Activated CD4-positive, alpha-beta memory T cell treated with anti-CD3 and anti-CD28 coated beads for 36 hours (primary cell): ENCODE measurements at places on chromosomes 7 and 10. TPM values are rescaled to one million over a fixed set of nuclear protein-coding genes. Genes with fewer than 3 reads are reported as not detected.

DNA sequence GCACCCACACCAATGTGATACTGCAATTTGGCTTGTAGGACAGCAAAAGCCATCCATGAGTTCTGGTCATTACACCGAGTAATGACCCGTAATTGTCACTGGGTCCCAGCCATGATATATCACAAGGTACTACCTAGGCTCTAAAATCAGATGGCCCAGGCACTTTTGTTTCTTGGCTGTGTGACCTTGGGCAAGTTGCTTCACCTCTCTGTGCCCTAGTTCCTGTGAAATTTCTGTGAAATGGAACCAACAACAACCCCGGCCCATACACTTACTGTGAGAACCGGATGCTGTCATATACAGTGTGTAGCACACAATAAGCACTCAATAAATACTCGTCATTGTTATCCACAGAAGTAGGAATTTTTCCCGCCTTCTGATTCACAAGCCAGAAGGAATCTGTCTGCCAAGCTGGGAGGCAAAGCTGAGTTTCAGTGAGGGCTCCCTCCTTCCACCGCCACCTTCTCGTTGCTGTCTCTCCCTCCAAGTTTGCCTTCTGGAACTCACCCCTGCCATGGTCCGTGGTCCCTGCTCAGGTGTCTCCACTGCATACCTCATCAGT lies 6.4 kb upstream of the CYTH3 start:
- no peak overlapping the region for H3K4me3 ChIP-seq
- no peak overlapping the region for H3K27ac ChIP-seq
- no peaks in the 10 kb centered on the region for H3K4me1 ChIP-seq
- no peak for DNase-seq
- no peaks in the 10 kb centered on the region for H3K27me3 ChIP-seq

GRCh38 chr7:117858712-117859111 lies 14.5 kb downstream of the CTTNBP2 start:
- no peaks in the 10 kb centered on the region for H3K4me1 ChIP-seq
- no peak for DNase-seq
- H3K27me3 ChIP-seq = peaks cover 5% of the 10 kb centered on the region
- no peak overlapping the region for H3K4me3 ChIP-seq
- H3K36me3 ChIP-seq = no peaks in the 10 kb centered on the region

GRCh38 chr10:131588704-131589220 lies 277.2 kb upstream of the TCERG1L start:
- H3K4me1 ChIP-seq = no peaks in the 10 kb centered on the region
- no peaks in the 10 kb centered on the region for H3K36me3 ChIP-seq
- peaks cover 4% of the 10 kb centered on the region for H3K27me3 ChIP-seq
- no peak for DNase-seq

DNA sequence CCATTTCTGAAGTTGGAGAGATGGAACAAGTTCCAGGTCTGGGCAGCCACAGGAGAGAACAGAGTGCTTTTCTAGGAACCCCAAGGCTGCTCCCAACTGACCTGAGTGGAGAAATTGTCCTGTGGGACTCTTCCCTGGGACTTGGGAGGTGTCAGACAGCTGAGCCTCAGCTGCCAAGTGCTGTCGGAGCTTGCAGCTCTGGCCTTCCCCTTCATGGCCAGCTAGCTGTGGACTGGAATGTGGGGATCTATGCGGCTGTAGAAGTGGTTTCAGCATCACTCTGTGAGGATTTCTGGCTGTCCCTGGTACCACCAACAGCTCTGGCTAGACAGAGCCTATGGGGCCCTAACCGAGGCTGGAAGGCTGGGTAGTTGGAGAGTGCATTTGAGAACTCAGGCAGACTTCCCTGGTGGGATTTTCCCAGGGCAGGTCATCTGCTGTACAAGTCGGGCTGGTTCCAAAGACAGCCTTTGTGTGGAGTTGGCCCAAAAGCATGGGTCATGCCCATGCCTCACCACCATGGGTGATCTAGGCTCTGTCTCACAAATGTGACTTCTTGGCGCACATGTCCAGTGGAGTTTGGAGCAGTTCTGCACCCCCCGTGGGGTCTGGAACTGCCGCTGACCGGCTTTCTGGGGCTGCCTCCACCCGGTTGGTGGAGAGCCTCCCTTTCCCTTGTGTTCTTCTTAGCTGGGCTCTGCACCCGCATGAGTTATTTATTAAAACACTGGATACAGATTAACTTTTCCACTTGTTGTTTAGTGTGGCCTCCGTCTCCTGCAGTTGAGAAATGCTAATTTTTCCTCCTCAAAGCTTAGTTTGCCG lies 10.9 kb downstream of the SUFU start:
- H3K4me3 ChIP-seq = no peak overlapping the region
- DNase-seq = no peak
- peaks cover 9% of the 10 kb centered on the region for H3K4me1 ChIP-seq
- no peaks in the 10 kb centered on the region for H3K27me3 ChIP-seq

- H3K4me1 ChIP-seq = peaks cover 28% of the 10 kb centered on the region
- peaks cover 7% of the 10 kb centered on the region for H3K36me3 ChIP-seq
- DNase-seq = peak; percentile 68
- no peak overlapping the region for H3K4me3 ChIP-seq
These were observed 162.0 kb downstream of the KLF6 start for GRCh38 chr10:3622845-3623621.

DNA sequence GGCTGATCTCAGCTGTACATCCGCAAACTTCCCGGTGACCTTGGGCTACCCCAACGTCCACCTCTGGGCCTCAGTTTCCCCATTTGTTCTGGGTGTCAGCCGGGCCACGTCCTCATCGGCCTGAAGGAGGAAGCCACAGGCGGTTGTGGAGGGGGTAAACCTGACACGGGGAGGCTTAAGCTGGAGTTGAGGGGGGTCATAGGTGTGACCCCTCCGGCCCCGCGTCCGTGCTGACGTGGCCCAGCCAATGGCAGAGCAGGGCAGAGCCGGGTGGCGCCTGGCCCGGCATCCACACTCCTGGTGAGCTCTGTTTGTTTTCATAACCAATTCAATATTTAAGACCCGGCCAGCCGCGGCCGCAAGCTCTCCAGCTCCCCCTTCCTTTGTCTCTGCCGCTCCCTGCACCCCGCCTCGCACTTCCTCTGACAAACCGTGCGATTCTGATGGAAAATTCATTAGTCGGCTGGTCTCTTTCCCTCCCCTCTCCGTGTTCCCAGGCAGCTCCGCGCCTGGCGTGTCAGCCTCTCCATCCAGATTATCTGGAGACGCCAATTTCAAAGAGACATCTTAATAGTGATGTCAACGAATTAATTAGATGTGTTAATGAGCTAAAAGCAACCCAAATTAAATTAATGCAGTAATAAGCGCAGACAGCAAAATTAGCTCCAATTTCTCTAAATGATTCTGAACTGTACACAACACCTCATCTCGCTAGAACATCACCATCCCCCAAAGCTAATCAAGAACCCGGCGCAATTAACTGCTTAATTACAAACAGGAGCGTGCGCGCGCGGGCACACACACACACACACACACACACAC lies 55.4 kb downstream of the MICALL2 start:
- peaks cover 45% of the 10 kb centered on the region for H3K27me3 ChIP-seq
- H3K4me3 ChIP-seq = no peak overlapping the region
- DNase-seq = no peak
- H3K36me3 ChIP-seq = no peaks in the 10 kb centered on the region
- H3K27ac ChIP-seq = no peak overlapping the region
- peaks cover 5% of the 10 kb centered on the region for H3K4me1 ChIP-seq

DNA sequence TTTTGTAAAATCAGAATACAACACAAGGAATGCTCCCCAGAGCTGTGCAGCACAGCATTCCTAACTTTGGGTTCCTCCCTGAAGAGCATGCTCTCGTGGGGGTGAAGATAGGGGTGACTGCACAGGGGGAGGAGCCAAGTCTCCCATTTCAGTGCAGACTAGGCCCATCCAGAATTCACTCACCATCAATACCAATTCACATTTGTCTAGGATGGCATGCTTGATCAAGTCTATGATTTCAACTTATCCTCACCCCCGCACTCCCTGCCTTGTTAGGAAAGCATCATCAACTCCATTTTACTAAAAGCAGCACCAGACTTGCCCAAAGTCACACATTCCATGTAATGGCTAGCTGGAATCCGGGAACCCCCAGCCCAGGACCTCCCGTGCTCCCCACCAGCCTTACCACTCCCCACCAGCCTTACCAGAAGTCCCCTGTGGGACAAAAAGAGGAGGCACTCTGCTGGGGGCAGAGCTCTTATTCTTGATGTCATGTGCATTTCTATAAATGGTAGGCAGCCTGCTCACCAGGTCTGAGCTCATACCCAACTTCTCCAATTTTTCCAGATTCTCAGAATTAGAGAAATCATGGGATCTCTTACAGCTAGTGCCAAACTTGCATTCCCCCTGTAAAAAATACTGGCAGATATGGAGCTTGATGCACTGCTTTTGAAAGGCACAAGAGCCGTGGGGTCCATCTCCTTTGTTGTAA lies 6.2 kb downstream of the PARP12 start:
- H3K27ac ChIP-seq = no peak overlapping the region
- no peak for DNase-seq
- peaks cover 20% of the 10 kb centered on the region for H3K36me3 ChIP-seq

GRCh38 chr7:34075523-34076370 lies 170.4 kb downstream of the BMPER start:
- H3K27ac ChIP-seq = no peak overlapping the region
- no peaks in the 10 kb centered on the region for H3K27me3 ChIP-seq
- H3K4me3 ChIP-seq = no peak overlapping the region
- H3K36me3 ChIP-seq = no peaks in the 10 kb centered on the region
- DNase-seq = no peak
- H3K4me1 ChIP-seq = no peaks in the 10 kb centered on the region

- H3K36me3 ChIP-seq = no peaks in the 10 kb centered on the region
- no peak overlapping the region for H3K27ac ChIP-seq
- H3K4me3 ChIP-seq = no peak overlapping the region
- no peaks in the 10 kb centered on the region for H3K4me1 ChIP-seq
These were observed 38.7 kb downstream of the GPR26 start for GRCh38 chr10:123704812-123705211.

DNA sequence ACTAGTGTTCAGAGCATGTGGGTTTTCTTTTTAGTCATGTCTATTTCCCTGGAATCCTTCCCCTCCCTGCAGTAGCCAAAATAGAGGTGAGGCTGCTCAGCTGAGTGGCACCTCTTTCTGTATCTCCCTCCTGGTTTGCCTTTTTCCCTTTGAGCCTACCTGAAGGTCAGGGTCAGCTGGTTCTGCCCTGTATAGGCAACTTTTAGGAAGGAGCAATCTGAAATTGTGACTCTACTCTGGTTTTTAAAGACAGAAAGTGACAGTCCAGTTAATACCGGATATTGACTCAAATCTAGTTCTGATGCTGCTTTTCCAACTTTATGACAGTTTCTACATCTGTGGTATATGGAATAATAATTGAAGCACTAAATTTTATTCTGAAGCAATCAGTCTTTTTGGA lies 26.0 kb downstream of the CCM2 start:
- peaks cover 80% of the 10 kb centered on the region for H3K4me1 ChIP-seq
- H3K4me3 ChIP-seq = peak overlapping the region; percentile 9
- DNase-seq = peak; percentile 25
- H3K27ac ChIP-seq = peak overlapping the region; percentile 79
- H3K36me3 ChIP-seq = peaks cover 47% of the 10 kb centered on the region

DNA sequence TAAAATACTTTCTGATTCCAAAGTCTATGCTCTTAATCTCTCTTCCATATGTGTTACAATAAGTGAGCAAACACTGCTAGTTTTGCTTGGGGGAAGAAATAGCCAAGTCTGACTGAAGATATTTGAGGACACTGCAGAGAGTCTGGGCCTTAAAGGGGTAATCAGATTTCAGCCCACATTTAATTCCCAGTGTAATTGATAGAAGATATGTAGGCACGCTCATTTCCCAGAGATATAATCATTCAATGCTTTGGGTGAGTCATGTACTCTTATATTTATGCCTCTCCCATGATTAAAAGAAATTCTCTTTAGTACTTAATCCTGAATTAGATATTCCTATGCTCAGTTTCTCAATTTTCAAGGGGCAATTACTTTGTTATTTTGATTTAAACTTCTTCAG lies 178.1 kb upstream of the POM121L12 start:
- H3K4me1 ChIP-seq = no peaks in the 10 kb centered on the region
- no peak overlapping the region for H3K27ac ChIP-seq
- DNase-seq = no peak
- no peaks in the 10 kb centered on the region for H3K27me3 ChIP-seq
- no peaks in the 10 kb centered on the region for H3K36me3 ChIP-seq
- H3K4me3 ChIP-seq = no peak overlapping the region

- peaks cover 9% of the 10 kb centered on the region for H3K27me3 ChIP-seq
- no peak overlapping the region for H3K27ac ChIP-seq
- no peak for DNase-seq
- H3K4me3 ChIP-seq = no peak overlapping the region
- H3K36me3 ChIP-seq = no peaks in the 10 kb centered on the region
These were observed 33.6 kb downstream of the KIAA1217 start for GRCh38 chr10:24242562-24242961.

- no peaks in the 10 kb centered on the region for H3K36me3 ChIP-seq
- no peak overlapping the region for H3K27ac ChIP-seq
- no peak overlapping the region for H3K4me3 ChIP-seq
- H3K27me3 ChIP-seq = peaks cover under 1% of the 10 kb centered on the region
- no peaks in the 10 kb centered on the region for H3K4me1 ChIP-seq
- DNase-seq = no peak
These were observed 238.2 kb upstream of the AGK start for GRCh38 chr7:141312828-141313521.

Gene TRIM50
- not detected for total RNA-seq

Gene FKBP6
- total RNA-seq = not detected

Gene MAGI2
- 0.17 TPM for total RNA-seq

Gene TWIST1
- 4.6 TPM for total RNA-seq
